GM12891 (cell line): ENCODE measurements at places on chromosomes 2 and 18.

- no peak for DNase-seq
These were observed 55.3 kb upstream of the LAPTM4A start for GRCh38 chr2:20106746-20107145.

GRCh38 chr2:234075518-234075915, 25.0 kb downstream of the SPP2 start:
- no peak for DNase-seq

- no peak for DNase-seq
These were observed 68.5 kb downstream of the AGPS start for GRCh38 chr2:177460973-177461585.

GRCh38 chr2:64225491-64225890, 81.3 kb upstream of the PELI1 start:
- DNase-seq = no peak

DNA sequence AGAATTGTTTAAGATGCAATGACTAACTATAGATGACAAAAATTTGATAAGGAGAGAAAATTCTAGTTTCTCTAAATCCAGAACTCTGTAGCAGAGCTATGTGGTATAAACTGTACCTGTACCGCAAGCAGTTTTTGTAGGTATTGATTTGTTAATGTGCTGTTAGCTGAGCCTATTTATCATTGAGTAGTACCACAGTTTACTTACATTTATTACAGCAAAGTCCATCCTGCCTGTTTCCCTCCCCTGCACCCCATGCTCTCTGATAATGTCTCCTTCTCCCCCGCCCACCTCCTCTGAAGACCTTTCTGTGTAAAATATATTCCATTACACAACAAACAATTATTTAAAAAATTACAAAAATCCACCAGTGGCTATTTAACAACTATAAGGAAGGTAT, 170.6 kb downstream of the RNF152 start:
- no peak for DNase-seq

- DNase-seq = no peak
These were observed 42.2 kb upstream of the CD28 start for GRCh38 chr2:203664029-203664755.
